CD4-positive, alpha-beta T cell treated with Interleukin-21 for 1 hour (primary cell): ENCODE measurements at places on chromosomes 16 and 17.

DNA sequence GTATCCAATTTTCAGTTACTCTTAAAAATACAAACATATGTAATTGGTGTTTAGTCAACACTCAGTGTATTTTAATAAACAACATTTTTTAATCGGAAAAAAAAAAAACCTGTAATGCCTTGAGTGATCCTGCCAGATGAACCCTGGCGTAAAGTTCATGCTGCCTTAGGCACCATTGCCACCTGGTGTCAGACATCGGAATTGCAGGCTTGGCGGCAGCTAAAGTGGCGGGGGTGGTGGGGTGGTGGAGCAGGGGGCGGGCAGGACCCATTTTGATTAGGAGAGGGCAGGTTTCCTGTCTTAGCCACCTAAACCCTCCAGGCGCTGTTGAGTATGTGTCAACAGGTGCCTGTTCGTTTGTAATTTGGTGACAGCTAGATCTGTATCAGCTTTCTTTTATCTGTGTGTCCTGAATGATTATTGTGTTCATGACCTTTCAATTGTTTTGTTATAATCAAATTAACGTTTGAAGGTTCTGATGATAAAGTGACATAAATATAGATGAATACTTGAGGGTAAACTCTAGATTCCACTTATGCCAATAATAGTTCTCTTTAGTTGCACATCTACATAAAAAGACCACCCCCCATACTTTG is 588.7 kb downstream of the CDH13 start:
- DNase-seq: peak; percentile 40

DNA sequence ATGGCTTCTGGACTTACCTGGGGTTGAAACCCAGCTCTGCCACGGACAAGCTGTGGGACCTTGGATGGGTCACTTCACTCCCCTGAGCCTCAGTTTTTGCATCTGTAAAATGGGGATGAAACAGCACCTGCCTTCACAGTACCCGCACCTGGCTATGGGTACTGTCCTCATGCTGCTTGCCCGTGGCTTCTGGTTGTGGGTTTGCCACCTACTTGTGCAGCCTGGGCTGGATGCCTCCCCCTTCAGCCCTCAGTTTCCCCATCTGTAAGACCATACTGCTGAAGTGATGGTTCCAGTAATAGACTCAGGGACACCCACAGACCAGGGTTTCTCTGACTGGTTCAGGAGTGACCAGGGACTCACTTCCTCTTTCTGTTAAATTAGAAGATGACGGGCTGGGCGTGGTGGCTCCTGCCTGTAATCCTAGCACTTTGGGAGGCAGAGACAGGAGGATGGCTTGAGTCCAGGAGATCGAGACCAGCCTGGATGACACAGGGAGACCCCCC is 9.4 kb downstream of the GLIS2 start:
- DNase-seq: no peak

GRCh38 chr16:80968386-80969113 is 38.1 kb downstream of the CMC2 start:
- no peak for DNase-seq

GRCh38 chr17:48282303-48282702 is 147.7 kb downstream of the SKAP1 start:
- no peak for DNase-seq

DNA sequence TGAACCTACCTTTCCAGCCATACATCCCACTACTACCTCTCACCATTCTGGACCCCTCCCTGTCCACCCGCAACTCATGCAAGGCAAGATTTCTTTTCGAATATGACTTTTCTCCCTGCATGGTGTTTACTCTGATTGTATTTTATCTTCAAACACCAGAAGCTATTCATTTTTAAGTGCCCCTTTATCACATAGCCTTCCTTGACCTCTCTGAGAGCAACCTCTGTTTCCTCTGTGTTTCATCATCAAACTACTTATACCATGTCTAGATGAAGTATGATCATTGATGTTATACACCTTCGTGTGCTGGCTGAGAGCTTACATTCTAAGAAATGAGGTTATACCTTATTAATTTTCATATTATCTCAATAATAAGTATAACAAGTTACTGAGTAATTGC is 31.8 kb downstream of the SYCE1L start:
- DNase-seq: no peak

DNA sequence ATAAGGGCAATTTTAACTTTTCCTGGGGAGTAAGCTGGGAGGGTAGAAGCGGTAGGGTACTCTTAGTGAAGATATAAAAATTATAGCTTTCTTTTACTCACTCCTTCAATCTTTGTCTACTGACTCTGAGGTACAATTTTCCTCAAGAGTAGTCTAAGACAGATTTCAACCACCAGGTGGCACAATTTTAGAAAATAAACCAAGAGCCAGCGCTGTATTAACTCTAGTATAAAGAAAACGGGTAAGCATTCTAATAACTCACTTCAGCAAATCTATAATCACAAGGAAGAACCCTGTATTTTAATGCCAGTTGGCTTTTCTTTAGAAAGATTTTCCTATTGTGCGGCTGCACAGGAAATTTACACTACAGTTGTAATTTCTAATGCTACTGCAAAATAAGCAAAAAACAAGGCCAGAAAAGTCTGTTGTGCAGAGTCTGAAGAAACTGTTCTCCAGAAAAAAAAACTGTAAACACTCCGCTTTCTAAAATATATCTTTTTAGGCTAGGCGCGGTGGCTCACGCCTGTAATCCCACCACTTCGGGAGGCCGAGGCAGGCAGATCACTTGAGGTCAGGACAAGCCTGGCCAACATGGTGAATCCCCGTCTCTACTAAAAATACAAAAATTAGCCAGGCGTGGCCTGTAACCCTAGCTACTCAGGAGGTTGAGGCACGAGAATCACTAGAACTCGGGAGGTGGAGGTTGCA is 1.9 kb downstream of the CMC2 start:
- peak; percentile 81 for DNase-seq

GRCh38 chr17:4505187-4505586 is 6.5 kb downstream of the SPNS2 start:
- DNase-seq: no peak

DNA sequence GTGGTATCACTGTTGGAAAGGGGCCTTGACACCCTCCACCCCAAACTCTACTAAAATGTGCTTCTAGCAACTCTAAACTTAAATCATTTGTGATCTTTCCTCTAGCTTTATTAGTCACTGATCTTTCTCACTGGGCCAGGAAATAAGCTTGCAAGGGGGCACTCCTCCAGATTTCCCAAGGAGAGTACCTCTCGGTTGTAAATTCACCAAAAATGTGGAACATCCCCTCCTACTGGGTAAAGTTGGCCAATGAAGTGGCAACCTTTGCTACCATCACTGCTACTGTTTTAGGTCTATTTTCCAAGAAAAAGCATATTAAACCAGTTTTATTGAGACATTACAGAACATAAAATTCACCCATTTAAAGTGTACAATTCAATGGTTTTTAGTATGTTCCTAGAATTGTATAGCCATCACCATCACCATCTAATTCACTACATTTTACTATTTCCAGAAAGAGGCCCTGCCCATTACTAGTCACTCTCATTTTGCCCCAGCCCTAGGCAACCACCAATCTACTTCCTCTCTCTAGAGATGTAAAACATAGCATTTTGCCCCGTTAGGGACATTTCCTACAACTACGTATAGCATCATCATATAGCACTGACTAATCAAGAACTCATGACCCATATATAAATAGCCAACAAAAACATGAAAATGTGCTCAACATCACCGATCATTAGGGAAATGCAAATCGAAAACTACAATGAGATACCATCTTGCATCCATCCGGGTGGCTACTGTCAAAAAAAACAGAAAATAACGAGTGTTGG is 44.6 kb upstream of the ADCY9 start:
- peak; percentile 2 for DNase-seq

- DNase-seq: no peak
These were observed 65.6 kb downstream of the WIPI1 start for GRCh38 chr17:68391561-68392268.

DNA sequence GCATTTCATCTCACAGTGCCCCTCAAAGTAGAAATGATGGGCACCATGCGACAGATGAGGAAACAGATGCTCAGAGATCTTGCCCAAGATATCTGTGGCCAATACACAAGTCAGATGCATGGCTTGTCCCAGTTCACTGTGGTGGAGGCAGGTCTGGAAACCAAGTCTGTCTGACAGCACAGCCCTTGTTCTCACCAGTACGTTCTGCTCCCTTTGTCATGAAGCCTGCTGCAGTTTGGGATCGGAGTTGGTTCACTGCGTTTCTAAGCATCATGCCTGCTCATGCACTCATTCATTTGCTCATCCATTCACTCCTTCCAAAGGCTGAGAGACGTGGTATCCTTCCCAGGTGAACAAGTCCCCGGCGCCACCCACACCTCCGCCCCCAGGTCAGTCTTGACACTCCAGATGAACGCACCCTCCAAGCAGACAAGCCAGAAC is 27.2 kb upstream of the MEAK7 start:
- DNase-seq: no peak

- DNase-seq: no peak
These were observed 344.6 kb downstream of the SOX9 start for GRCh38 chr17:72465191-72466024.

- DNase-seq: no peak
These were observed 5.7 kb downstream of the ADGRG1 start for GRCh38 chr16:57634171-57634570.

DNA sequence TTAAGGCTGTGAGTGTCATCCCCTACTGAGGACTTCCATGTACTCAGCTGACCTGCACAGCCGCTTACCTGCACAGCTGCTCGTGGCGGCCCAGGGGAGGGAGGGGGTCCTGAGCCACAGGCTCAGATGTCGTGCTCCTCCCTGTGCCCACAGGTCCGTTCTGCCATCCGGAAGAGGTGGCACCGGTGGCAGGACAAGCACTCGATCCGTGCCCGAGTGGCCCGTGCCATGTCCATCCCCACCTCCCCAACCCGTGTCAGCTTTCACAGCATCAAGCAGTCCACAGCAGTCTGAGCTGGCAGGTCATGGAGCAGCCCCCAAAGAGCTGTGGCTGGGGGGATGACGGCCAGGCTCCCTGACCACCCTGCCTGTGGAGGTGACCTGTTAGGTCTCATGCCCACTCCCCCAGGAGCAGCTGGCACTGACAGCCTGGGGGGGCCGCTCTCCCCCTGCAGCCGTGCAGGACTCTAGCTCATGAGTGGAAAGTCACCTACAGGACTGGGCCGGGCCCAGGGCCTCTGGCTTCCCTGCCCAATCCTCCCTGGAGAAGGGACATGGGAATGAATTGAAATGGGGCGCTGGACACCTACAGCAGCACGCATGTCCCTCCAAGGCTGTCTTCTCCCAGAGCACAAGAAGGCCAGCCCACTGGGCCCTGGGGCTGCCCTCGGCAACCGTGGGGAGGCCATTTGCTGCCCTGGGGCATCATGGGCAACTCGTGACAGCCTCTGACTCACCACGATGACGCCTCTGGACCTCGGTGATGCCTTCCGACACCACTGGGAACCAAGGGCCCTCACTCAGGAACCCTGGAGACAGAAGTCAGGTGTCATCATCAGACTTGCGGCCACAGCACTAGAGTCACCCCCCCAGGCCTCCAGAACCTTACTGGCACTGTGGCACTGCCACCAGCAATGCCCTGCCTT is 9.9 kb upstream of the SPPL2C start:
- no peak for DNase-seq

- peak; percentile 10 for DNase-seq
These were observed 714 bp downstream of the ACSF3 start for GRCh38 chr16:89094252-89094879.

DNA sequence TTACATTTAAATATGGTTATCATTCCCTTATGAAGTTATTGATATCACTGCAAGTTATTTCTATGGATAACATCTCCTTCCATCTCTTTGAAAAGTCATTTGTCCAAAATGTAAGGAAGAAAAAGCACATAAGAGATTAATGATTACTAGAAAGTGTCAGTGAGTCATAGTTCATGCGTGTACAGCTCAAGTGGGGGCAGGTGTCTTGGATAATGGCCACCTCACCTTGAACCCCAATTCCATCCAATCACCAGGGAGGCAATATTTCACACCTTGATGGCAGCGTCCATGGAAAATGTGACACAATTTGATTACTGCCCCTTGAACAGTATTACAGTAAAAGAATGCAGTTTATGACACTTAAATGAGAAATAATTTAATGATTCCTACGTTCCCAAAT is 358.3 kb upstream of the SOX9 start:
- no peak for DNase-seq

GRCh38 chr17:79464318-79465010 is 146.4 kb downstream of the RBFOX3 start:
- DNase-seq: no peak

- DNase-seq: no peak
These were observed 152.1 kb upstream of the CHMP6 start for GRCh38 chr17:80839511-80839941.

- DNase-seq: no peak
These were observed 377.6 kb downstream of the CPPED1 start for GRCh38 chr16:12426122-12426521.

DNA sequence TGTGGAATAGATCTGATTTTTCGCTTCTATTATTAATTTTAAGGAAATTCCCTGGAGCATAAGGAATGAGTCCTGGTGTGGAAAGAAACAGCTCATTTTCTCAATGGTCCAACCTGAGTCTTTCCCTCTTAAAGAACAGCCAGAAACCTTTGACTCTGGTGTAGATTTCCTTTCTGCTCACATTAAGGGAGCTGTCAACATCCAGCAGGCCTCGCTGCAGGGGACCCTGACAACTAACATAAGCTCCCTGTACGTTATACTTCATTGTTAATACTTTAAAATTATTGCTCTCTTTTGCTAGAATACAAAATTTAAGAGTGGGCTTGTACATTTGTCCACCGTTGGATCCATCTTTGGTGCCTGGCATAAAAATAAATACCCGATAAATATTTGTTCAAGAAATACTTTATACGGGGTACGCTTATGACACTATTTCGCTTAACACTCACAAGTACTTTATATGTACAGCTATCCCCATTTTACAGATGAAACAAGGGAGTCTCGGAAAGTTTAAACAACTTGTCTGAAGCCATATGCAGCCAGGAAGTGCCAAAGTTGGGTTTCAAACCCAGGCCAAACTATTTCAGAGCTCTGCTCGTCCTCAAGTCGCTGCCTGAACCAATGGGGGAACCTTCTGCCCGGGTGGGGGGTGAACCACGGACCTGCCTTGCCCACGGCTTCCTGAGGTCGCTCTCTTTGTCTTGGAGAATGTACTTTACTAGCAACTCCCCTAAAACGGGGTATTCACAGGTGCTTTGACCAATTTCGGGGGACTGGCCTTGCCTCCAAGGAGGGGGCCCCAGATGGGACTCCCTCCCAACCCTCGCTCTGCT is 611 bp downstream of the SMARCE1 start:
- no peak for DNase-seq

DNA sequence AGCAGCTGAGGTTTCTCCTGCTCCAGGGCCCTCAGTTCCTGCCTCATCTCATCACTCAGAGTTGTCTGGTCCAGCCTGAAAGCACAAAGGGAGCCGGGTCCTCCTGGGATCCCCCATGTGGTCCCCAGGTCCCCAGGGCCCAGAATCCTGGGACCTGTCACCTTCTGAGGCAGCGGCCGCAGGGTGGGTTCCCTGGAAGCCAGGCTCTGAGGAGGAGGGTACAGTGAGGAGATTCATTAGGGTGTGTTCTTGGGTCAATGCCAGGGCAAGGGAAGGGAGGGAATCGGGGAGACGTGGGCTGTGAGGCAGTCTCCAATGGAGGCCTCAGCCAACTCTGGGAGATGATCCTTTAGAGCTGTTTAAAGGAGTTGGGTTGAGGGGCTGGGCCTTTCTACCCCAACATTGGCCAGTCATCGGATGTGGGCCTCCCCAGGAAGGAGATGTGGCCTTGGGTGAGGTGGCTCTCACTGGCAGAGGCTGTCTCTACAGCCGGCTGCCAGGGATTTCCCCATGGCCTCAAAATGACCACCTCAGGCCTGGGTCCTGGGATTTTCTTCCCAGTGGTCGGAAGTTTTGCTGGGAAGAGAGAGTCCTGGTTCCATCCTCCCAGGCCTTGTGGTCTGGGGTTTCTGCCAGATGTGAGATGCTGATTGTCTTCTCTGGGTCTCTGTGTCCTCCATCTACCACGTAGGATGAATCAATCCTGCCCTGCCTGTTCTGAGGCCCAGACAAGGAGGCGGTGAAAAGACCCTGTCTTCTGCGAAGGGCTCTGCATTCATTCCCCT is 47.3 kb downstream of the NLRP1 start:
- no peak for DNase-seq
